Activated CD8-positive, alpha-beta T cell treated with anti-CD3 and anti-CD28 coated beads for 36 hours (primary cell): ENCODE measurements at places on chromosomes 5 and 9. TPM values are rescaled to one million over a fixed set of nuclear protein-coding genes. Genes with fewer than 3 reads are reported as not detected.

Gene C9
- not detected for total RNA-seq

Gene VCAN
- total RNA-seq, result not detected

Gene GPR150
- 0.76 TPM for total RNA-seq

Gene CEL
- total RNA-seq, result 2.9 TPM

Gene BAG1
- 55.6 TPM for total RNA-seq

Gene CDH9
- total RNA-seq, result not detected
